ENCODE measurements at places on chromosomes 3 and 15.

GRCh38 chr3:102141096-102141927, 292.0 kb downstream of the NFKBIZ start:
- DNase-seq = no peak

DNA sequence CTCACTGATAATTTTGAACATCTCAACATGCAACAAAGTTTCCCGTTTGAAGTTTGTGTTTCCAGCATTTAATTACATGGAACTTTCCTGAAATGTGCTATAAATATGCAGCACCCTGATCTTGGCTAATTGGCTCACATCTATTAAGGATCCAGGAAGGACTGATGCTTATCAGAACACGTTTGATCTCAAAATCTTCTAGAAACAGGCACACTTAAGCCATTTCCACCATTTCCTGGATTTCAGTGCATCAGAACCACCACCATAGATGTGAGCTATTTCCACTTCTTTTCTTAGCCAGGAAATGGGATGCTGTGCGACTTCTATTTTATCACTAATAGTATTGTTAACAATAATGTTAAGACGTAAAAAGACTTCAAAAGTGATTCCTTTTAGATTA, 228.9 kb downstream of the FEZF2 start:
- DNase-seq = no peak

- no peak for DNase-seq
Measured at GRCh38 chr3:14392803-14393319, 9.5 kb upstream of the SLC6A6 start.

DNA sequence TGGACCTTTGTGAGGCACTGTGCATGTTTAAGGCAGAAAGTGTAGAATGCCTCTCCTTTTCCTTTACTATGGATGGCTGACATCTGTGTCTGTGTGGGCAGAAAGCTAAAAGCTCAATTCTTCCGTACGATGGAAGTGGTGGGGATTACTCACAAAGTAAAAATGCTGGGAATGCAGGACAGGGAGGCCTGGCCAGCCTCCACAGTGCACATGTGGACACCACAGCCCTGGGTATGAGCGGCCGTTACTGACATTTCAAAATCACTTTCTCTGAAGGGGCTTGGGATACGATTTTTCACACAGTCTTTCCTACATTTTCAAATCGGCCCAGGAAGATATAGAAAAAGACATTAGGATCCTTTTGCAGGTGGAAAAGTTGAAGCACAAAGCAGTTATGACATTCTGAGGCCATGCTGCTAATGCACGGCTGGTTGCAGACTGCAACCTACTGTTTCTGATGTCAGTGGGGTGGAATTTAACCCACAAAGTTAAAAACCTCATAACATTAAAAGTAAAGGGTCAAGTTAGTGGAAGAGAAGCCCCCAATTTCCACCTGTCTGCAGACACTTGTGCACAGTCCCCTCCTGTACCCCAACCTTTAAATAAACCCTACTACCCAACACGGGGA, 27.9 kb downstream of the EHD4 start:
- DNase-seq = peak; percentile 97

- DNase-seq = no peak
Measured at GRCh38 chr3:106530367-106530766, 661.6 kb upstream of the CBLB start.

- DNase-seq = no peak
Measured at GRCh38 chr3:45795509-45795881, 841 bp downstream of the SLC6A20 start.

GRCh38 chr15:101025501-101025885, 106.3 kb downstream of the LRRK1 start:
- DNase-seq = no peak

DNA sequence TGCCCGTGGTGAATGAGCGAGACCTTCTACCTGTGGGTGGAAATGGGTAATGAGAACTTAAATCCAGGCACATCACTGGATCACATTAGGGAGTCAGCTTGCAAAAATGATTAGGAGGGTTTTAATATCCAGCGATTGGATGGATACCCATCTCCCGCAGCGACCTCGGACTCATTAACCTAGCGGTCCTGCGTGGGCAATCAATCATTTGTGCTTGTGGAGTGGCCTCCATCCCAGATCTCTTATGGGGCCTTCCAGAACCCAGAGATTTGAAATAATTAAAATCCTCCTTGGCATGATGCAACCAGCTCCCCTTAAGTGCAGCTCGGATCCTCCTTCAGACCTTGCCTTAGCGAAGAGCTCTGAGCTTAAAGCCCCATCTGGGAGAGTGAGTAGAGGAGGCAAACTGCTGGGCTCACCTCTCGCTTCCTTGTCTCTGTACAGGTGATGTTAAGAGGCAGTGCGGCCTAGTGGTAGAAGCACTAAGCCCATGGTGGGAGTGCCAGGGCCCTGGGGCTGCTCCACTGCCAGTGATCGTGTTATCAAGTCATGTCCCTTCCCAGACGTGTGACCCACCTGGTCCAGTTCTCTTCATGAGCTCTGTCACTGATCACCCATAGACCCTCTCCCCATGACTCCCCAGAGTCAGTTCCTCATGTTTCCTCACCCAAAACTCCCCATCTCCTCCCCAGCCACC, 285.2 kb upstream of the TLE3 start:
- DNase-seq = no peak

- DNase-seq = no peak
Measured at GRCh38 chr15:64072812-64073211, 20.8 kb downstream of the CIAO2A start.

- no peak for DNase-seq
Measured at GRCh38 chr3:145272684-145273083, 888.3 kb downstream of the PLOD2 start.

DNA sequence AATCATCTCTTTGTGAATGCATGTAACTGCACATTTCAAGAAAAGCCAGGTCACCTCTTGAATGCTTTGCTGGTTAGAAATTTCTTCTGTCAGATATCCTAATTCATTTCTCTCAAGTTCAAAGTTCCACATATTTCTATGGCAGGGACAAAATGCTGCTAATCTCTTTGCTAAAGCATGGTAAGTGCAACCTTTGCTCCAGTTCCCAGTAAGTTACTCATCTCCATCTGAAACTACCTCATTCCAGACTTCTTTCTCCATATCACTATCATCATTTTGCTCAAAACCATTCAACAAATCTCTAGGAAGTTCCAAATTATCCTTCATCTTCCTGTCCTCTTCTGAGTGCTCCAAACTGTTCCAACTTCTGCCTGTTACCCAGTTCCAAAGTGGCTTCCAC, 230.6 kb downstream of the ZMAT3 start:
- DNase-seq = no peak

DNA sequence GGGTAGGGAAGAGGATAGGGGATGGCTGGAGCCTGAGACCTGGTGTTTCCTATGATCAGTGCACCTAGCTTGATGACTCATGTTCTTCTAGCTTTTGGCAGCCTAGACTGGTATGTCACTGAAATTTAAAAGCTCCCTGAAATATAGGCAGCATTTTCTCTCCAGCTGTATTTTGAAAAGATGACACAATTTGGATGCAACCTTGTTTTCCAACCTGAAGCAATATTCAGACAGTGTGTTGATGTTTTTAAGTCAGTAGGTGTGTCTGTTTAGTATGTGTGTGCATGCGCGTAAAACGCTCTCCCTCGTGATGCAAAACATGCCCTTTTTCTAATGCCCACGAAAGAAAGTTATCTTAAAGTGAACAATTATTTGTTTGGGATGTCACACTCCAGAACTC, 58.5 kb downstream of the RPL22L1 start:
- DNase-seq = peak; percentile 84

Measured in HT1080 (cell line).